ENCODE measurements at places on chromosomes 7 and 10.

- no peak for DNase-seq
These were observed 3.3 kb downstream of the AHR start for GRCh38 chr7:17301471-17302456.

GRCh38 chr7:55127622-55128081 is 108.8 kb downstream of the EGFR start:
- DNase-seq = no peak

GRCh38 chr10:68957654-68958053 is 1.7 kb downstream of the DDX21 start:
- DNase-seq = no peak

- no peak for DNase-seq
These were observed 103.6 kb upstream of the PDSS1 start for GRCh38 chr10:26593896-26594295.

DNA sequence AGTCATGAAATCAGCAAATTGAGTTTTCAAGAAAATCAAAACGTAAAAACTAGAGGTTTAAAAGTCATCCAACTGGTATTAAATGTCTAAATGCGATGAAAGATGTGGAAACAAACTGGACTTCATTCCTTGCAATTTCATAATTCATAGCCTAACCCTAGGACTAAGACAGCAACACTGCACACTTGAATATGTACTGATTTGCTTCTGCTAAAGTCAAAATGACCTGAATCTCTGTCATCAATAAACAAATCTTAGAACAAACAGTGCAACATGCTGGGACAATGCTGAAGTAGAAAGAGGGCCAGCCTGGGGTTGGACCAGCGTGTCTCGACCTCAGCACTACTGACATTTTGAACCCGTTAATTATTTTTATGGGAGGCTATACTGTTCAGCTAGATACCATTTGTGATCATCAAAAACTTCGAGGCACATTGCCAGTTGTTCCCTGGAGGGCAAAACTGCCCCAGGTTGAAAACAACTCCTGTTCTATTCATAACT is 47.1 kb downstream of the MYOF start:
- DNase-seq = no peak

GRCh38 chr7:82615527-82615926 is 171.9 kb upstream of the CACNA2D1 start:
- DNase-seq = no peak
